Activated CD4-positive, alpha-beta T cell treated with anti-CD3 and anti-CD28 coated beads, Interleukin-10, Interleukin-2, amounts not matched to agents 100 ng/mL and 50 ng/mL, durations not matched to agents 16 hours and 8 hours (primary cell): ENCODE measurements at places on chromosomes 6 and 20.

DNA sequence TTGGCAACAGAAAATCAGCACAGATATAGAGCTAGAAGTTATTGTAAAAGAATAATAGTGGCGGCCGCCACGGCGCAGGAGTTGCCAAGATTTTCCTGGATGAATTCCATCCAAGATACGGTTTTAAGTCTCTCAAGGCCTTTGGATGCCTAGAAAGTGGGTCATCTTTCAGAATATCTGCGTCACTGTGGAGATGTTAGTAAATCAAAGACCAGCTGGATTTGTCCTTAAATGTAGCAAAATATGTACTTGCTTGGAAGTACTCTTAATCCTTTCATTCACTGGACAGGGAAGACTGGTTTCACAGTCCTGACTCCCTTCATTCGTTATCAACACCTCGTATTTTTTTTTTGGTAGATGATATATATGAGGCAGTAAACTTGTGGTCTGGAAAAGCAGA is 83.0 kb downstream of the SLC22A3 start:
- no peak for DNase-seq

DNA sequence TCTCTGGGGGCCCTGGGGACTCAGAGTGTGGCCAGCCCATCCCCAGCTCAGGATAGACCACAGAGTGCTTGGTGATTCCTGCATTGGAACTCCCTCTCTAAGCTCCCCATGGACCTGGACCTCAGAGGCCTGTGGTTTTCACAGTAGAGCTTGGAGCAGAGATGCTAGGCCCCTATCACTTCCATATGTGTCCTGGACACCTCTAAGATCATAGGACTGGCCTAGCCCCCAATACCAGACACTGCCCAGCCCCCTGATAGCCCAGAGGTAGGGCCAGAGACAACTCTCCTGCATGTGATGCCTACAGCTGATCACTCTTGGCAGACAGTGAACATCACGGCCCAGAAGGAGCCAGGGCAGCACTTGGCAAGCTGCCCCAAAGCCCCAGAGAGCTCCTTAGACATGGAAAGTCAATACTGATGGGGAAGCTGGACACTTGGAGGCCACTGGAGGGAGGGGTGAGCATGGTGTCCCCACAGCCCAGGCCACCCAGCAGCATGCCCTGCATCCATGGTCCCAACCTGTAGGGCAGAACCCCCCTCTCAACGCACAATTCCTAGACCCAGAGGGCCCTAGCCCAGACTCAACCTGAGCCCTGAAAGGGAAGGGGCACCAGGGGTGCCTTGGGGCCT is 27.1 kb downstream of the UBD start:
- no peak for DNase-seq

GRCh38 chr20:19583532-19584175 is 174.4 kb upstream of the RIN2 start:
- DNase-seq = peak; percentile 57

- DNase-seq = peak; percentile 72
Measured at GRCh38 chr20:33291830-33292355, 8.9 kb downstream of the BPIFB1 start.

DNA sequence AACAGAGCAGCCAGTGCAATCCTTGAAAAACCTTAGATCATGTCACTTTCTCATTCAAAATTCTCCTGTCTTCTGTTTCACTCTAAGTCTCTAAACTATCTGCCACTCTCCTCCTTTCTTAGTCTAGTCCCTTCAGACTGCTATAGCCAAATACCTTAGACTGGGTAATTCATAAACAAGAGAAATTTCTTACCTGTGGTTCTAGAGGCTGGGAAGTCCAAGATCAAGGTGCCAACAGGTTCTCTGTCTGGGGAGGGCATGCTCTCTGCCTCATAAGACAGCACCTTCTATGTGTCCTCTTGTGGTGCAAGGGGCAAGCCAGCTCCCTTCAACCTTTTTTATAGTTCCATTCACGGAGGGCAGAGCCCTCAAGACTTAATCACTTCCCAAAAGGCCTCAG is 156.3 kb downstream of the MTFR2 start:
- no peak for DNase-seq

- DNase-seq = no peak
Measured at GRCh38 chr6:45388328-45388727, 10.6 kb upstream of the SUPT3H start.

GRCh38 chr20:20399531-20400500 is 31.9 kb downstream of the INSM1 start:
- no peak for DNase-seq

- peak; percentile 39 for DNase-seq
Measured at GRCh38 chr20:32278199-32278643, 770 bp downstream of the KIF3B start.

GRCh38 chr6:62150048-62150663 is 135.9 kb downstream of the KHDRBS2 start:
- peak; percentile 21 for DNase-seq

DNA sequence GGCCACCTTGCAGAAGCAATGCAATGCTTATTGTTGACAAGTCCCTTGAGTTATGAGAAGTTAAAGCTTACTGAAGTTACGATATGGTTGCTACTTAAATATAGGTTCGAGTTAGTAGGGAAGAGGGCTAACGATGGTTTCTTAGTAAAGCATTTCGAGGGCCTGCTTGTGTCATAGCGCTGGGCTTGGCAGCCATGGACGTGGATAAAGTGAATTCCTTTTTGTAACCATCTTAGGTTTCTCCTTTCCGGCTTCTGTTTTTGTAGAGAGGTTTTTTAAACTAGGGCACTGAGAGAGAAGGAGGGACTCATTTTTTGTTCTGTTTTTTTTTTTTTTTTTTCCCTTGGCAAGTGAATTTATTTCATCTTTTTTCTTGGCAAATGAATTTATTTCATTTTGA is 27.6 kb downstream of the TIAM2 start:
- no peak for DNase-seq

- no peak for DNase-seq
Measured at GRCh38 chr6:142898927-142899895, 45.8 kb downstream of the HIVEP2 start.

DNA sequence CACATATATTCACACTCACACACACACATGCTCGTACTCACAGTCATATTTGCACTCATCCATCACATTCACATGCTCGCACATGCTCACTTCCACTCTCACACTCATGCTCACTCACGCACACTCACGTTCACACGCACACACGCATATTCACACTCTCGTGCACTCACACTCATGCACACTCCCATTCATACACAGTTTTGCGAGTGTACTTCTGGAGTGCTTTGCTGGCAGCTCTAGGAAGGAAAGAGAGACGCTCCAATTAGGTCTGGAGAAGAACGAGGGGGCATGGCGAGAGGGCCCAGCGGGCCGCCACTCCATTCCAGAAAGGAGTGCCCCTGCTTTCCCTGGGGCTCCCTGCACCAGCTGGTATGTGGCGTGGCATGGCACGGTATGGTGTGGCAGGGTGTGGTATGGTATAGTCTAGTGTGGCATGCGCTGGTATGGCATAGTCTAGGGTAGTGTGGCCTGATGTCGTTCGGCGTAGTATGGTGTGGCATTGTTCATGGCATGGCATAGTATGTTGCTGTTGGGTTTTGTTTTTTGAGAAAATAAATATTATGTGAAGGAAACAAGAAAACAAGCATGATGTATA is 216.8 kb upstream of the CDYL start:
- no peak for DNase-seq

GRCh38 chr6:129135451-129135850 is 252.5 kb downstream of the LAMA2 start:
- DNase-seq = no peak

DNA sequence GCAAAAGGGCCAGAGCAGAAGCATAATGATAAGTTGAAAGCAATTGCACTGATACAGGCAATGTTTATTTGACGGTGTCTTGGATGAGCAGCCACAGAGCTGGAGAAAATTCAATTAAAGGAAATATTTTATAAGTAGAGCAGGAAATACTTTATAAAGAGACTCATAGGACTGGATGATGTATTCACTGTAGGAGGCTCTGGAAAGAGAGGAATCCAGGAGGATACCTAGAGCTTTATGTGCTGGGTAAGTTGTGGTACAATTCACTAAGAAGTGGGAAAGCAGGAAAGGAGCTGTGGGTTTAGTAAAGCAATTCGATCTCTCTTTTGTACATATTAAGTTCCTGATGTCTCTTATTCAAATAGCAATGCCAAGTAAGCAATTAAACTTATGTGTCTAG is 86.3 kb downstream of the C6orf118 start:
- no peak for DNase-seq

- DNase-seq = no peak
Measured at GRCh38 chr20:12072954-12073264, 155.2 kb downstream of the BTBD3 start.

DNA sequence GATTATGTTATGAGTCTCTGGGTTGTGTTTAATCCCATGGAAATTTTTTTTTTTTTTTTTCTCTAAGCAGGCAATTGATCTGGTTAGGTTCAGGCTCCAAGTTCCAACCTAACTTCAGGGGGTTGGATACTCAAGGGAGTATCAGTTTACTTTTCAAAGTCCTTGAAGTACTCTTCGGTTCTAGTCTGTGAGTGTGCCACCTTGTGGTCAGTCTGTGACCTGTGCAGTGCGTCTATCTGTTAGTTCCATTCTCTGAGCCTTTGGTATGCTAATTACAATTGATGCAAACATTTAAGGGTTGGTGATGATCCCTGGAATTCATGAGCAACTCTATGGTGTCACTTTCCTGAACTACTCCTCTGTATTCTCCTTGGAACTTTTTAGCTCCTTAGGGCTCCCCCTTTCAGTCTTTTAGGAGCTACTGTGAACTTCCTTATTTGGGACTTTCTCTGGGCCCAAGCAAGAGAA is 342.0 kb downstream of the SOX4 start:
- DNase-seq = peak; percentile 31
